ENCODE measurements at places on chromosomes 6 and 20.

DNA sequence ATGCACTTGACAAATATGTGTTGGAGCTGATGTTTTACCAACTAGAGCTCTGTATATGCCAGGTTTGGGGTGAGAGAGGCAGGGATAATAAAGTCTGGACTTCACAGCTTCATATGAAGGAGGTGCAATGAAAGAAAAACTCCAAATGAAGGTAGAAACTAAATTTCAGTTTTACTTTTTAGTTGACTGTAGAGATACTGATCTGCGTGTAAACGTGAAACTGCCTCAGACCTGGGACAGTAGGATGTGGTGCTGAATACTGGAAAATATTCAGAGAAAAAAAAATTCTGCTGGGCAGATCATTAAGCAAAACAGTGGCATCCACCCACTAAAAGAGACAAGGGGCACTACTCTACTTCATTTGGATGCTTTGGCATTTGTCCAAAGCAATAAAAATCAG is 94.5 kb downstream of the BACH2 start:
- no peak for DNase-seq

DNA sequence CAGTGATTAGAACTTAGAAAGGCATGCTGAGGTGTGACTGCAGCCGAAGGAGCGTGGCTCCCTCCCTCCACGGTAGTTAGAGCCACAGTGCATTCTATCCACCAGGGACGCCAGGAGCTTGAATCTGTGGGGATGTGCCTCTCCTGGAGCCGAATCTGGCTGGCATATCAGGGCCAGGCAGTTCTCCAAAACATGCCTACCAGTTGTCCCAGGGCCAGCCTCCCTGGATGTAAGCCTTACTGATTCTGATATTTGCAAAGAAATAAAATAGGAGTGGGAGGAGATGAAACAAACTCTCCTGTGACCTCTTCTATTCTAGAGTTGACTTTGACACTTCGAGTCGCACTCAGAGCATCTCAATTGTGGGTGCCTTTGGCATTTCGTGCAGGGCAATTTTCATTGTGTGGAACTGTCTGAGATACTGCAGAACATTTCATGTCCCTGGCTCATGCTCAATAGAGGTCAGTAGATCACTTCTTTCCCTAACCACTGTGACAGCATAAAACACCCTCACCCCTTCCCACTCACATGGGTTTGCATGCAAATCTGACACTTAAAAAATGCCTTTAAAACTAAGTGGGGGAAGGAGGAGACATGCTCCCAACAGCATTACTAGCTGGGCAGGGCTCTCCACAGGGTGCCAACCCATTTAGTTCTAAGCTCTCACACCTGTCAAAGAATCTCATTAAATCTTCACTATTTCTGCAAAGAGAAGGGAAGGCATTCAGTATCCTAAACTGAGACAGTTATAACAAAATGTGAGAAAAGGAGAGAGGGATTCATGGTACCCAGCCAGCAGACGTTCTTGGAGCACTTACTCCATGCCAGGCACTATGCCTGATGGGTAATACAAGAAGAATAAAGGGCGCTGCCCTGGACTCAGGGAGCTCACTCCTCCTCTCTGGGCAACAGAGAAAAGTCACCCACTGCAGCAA is 378.9 kb downstream of the PREX1 start:
- no peak for DNase-seq

- DNase-seq, result no peak
Measured at GRCh38 chr20:57536771-57537724, 12.1 kb upstream of the CTCFL start.

DNA sequence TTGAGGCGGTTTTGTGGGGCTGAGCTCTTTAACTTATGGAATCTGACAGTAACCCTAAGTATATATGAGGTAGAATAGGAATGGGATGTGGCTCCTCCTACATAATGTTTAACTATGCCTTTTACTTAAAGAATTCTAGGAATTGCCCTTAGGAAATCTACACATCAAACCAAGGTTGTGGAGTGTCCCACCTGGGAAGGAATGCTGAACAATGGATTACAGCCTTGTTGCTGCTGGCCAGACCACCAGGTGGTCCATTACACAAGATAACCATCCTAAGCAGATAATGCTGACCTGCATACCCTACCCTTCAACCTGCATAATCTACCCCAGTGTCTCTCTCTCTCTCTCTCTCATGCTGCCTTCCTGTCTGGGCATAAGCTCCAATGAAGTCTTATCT is 35.0 kb upstream of the SLC22A16 start:
- no peak for DNase-seq

GRCh38 chr6:56890683-56891429 is 64.1 kb upstream of the BEND6 start:
- no peak for DNase-seq

- no peak for DNase-seq
Measured at GRCh38 chr6:17835784-17836183, 129.1 kb upstream of the NUP153 start.

DNA sequence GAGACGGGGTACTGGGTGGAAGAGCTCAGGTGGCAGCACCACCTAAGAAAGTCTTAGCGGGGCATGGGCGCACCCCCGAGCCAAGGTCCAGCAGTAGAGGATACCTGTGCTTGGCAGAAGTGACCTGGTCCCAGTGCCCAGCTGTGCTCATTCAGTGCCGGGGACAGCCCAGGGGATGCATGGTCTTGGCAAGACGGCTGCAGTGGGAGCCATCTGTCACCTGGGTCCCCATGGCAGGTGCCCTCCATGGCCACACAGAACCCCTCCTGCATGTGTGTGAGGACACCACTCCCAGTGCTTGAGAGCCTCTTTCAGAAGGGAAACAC is 664.7 kb downstream of the QKI start:
- no peak for DNase-seq

DNA sequence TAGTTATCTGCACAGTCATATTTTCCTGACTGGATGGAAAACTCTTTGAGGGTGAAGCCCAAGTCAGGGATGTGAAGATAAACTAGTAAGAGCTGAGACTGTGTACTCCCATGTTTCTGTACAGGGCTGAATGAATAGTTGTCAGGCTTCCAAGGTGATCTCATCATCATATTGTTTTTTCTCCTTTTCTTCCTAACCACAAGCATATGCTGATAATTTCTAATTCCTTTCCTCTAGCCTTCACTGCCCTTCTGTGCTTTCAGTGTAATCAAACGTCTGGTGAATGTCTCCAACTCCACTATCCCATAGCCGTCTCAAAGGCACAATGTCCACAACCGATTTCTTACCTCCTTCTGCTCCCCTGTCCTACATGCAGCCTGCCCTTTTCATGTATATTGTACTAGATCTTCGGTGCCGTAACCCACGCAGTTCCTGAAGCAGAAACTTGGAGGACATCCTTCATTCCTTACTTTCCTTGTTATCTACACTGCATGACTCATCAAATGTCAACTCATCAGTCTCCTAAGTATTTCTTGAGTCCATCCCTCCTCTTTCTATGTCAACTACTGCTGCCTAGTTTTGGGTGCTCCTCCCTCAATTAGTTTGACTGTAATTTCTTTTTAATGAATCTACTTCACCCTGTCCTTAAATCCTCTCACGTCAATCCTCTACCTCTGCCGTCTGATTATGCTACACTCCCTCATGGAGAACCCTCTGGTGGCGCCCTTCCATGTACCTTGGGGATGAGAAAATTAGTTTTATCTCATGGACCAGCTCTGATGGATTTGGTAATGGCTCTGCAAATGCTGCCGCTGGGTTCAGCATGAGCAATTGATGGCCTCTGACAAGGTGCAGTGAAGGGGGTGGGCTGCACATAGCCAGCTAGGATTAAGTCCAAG is 21.9 kb downstream of the NCOA7 start:
- DNase-seq, result no peak

DNA sequence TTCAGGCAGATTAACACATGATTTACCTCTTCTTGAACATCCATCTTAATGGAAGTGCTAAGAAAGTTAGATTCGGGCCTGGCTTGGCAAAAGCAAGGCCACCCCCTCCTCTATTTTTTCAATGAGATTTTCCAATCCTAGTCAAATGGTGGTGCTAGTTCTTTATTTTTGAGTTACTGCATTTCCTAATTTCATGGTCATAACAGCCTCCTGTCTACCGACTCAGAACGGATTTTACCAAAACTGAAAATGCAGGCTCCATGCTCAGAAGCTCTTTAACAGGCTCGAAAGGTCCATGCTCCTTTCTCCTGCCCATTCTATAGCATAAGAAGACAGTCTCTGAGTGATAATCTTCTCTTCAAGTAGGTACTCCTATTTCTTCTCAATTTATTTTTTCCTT is 117.2 kb upstream of the ESR1 start:
- DNase-seq, result no peak
